ENCODE measurements at places on chromosomes 16 and 17.
A peak's percentile ranks its signal among the peaks of the same experiment; 100 is the strongest.

DNA sequence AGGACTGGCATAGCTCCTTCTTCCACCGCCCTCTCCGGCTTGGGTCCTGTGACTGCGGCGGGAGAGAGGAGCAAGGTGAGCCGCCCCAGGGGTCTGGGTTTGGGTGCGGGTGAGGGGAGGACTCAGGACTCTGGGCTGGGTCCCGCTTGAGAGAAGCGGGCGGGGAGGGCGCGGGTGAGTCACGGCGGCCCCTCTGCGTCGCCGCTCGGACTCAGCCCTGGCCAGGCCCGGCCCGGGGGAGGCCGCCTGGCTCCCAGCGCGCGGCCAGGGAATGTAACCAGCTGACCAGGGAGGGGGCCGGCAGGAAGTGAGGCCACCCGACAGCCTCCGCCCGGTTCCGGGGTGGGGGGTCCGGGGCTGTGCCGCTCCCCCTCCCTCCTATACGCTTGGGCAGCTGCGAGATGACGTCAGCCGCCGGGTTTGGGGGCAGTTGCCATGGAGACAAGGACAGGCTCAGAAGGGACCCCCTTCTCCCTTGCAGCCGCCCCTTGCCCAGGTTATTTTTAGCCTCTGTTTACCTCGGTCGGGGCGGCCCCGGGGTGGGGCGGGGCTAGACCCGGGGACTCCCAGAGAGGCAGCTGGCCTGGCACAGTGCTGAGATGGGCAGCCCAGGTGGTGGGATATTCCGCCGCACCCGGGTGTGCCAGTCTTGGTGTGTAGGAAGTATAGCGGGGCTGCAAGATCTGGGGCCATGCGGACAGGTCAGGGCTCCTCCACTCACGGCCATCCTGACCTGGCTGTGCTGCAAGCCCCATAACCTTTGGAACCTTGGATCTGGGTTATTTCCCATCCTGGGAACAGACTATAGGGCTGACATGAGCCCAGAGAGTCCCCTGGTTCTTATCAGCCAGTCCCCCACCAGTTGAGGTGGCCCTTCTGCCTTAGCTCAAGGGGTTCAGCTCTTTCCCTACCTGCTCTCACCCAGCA lies 1.6 kb downstream of the RIPOR1 start:
- peak; percentile 73 for DNase-seq

DNA sequence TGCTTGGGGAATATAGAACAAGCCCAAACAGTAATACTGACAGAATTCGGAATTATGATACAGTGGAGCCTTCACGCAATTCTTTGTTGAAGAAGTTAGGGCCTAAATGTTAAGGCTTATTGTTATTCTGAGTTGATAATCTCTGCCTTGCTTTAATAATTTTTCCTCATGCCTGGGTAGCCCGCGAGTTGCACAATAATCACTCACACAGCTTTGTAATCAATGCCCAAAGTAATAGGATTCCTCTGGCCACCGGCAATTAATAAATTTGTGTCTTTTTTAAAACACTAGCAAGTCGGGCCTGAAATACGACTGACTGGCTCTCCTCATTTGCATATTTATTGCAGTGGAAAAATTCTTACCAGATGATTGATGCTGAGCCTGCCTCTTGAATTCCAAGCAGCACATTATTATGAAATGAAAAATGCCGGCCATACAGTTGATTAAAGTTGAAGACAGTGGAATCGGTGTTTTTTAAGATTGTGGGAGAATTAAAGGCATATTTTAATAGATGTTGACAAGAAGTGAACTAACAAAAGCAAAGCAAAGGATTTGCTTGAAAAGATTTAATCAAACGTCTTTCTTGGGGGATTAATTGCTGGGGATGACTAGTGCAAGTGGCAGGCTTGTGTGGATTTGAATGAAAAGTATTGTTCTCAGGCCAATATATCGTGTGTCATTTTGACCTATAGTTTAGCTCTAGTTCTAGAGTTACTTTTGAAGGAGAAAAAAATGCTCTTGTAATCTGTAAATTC lies 30.2 kb downstream of the AATF start:
- peak; percentile 50 for DNase-seq

DNA sequence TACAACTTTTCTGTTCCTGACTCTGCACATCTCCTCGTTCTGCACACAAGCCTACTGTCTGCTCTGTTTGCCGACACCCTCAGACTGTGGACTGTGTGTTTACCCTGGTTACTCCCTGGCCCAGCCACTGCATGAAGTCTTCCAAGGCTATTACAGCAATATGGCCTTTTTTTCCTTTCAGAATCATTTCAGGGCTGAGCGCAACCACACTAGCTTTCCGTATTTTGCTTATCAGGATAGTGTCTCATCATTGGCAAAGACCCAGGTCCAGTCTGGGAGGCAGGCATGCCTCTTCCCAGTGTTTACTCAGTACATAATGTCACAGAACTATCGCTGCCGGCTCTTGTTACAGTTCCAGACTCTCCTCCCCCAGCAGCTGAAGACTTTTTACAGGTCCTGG lies 10.1 kb downstream of the DNAH9 start:
- DNase-seq: no peak

GRCh38 chr17:80931421-80932265 lies 60.0 kb upstream of the CHMP6 start:
- peak; percentile 68 for DNase-seq

DNA sequence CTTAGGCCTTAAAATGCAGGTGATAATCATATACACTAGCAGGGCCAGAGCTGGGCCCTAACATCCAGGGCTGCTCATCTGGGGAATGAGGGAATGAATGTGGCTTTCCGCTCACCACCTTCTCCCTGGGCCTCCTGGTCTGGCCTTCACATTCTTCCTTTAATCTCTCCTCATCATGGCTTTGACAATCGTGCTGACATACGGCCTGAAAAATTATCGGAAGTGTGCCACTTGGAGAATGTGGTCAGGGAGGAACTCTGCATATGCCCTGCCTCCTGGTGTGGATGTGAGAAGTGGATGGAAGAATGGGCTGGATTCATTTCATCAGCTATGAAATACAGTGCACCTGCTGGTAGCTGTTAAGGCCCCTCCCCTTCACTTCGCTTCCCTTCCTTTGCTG lies 2.4 kb downstream of the WSCD1 start:
- DNase-seq: no peak

- no peak for DNase-seq
Observed at GRCh38 chr16:5490499-5490898, 392.9 kb upstream of the EEF2KMT start.

DNA sequence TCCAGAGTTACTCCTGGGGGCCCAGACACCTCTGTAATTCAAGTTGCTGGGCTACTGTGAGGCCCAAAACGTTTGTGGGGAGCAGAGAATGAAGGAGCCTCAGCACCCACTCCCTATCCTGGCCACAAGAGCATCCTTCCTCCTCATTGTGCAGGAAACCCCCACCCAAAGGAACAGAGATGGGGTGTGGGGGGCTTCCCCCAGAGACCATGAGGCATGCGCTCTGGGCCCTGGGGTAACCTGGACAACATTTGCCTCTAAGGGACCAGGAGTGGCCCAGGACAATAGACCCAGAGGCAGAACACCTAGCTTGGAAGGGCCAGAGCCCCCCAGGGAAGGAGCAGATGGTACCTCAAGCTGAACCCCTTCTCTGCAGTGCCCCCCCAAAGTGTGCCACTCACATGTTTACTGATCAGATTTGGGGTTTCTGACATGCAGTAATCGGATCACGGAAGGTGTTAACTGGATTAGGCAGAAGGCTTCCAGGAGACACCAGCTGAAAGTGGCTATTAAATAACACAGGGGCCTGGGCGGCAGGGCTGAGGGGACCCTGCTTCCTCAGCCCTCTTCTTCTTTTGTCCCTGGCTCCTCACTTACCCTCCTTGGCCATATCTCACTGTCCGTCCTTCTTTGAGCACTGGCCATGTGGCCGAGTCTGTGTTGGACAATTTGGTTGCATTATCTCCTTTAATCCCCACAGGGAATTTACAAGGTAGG lies 50.8 kb downstream of the SDK2 start:
- DNase-seq: no peak

GRCh38 chr17:11239379-11239970 lies 1.5 kb upstream of the SHISA6 start:
- no peak for DNase-seq

DNA sequence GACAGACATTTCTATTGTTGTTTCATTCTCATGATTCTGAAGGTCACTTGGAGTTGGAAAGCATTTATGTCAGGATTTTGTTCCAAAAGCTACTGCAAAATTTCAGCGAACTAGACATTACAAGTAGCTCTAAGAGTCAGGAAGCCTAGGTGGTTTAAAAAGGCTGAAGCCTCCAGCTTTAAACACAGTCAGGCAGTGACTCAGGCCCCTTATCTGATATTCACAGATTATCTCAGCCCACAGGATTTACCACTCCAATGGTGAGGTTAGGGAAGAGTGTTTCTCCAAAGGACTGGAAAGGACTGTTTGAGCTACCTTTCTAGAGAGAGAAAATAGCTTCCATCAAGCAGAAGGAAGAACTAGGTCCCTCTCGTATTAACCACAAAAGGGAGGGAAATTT lies 624.4 kb upstream of the C16orf82 start:
- no peak for DNase-seq

DNA sequence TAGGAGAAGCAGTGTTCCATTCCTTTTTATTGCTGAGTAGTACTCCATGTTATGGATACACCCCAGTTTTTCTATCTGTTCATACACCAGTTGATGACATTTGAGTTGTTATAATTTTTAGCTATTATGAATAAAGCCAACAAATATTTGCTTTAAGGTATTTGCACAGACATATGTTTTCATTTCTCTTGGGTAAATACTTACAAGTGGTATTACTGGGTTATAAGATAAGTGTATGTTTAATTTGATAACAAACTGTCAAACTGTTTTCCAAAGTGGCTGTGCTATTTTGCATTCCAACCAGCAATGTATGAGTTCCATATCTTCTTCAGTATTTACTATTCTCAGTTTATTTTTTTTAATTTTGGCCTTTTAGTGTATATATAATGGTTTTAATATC lies 27.7 kb upstream of the GFOD2 start:
- no peak for DNase-seq

- DNase-seq: no peak
Observed at GRCh38 chr17:50532452-50533024, at the start of gene EPN3. Gene EPN3 (plus strand): TSS chr17:50532735. CDS start chr17:50536557, 3,822 bp downstream.

DNA sequence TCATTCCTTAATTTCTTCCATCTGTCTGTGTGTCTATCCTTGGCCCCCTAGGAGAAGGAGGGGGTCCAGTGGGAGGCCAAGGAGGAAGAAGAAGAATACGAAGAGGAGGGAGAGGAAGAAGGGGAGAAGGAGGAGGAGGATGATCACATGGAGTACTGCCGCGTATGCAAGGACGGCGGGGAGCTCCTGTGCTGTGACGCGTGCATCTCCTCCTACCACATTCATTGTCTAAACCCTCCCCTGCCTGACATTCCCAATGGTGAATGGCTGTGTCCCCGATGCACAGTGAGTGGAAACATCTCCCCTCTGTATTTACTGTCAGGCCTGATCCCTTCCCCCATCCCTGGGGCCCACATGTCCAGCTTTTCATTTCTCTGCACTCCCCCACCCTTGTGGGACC lies 6.3 kb downstream of the CHD3 start:
- no peak for DNase-seq

DNA sequence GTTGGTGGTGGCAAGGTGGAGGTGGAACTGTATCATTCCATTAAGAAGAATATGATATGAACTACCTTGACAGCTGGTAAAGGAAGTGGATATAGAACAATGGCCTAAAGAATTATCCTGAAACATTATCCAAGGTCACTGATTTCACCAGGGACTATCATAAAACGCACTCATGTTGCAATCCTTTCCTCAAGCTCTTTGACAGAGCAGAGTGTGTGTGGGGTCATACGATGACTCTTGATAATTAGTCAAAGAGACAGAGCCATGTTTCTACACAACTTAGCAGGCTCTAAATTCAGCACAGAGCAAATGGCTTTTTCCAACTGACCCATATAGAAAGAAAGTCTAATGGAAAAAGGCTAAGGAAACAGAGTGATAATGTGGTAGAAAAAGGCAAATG lies 126.4 kb upstream of the ANKFN1 start:
- no peak for DNase-seq

DNA sequence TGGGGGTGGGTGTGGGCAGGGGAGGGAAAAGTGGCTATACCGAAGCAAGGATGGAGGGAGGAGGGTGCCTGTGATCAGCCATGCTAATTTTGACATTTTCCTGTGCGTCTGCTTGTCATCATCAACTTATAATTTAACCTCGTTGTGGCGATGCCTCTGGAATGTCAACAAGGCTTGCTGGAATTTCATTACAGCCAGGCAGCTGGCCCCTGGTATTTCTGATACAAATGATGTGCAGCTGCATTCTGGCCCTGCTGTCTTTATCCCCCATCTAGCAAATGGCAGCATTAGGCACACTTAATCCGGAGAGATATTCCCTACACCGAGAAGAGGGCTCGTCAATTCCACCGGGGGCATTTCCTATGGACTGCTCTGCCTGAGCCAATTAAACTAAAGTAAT lies 278.3 kb upstream of the CCL2 start:
- no peak for DNase-seq

GRCh38 chr17:46916211-46916610 lies 6.7 kb upstream of the GOSR2 start:
- peak; percentile 32 for DNase-seq

GRCh38 chr16:89476379-89476778 lies 14.0 kb downstream of the ANKRD11 start:
- no peak for DNase-seq

DNA sequence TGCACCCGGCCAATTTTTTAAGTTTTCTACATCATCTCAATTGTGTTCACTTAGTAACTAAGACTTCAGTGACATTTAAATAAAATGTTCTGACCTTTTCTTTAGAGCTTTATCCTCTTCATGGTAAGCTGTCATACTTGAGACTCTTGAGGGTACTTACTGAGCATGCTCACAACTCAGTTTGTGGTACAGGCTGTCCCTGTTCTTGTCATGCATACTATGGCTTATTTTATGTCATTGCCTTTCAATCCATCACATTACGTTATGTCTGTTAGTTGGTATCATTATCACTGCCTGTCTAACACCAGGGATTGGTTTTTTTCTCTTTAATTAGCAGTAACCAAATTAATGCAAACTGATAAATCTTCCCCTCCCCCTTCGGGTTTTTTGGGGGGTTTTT lies 41.9 kb upstream of the RHBDL3 start:
- DNase-seq: no peak

GRCh38 chr16:57788252-57788841 lies 13.9 kb downstream of the KIFC3 start:
- DNase-seq: no peak

- DNase-seq: peak; percentile 73
Observed at GRCh38 chr16:82629441-82630027, 2.8 kb downstream of the CDH13 start.

- no peak for DNase-seq
Observed at GRCh38 chr17:69090365-69090764, 29.6 kb upstream of the ABCA9 start.

DNA sequence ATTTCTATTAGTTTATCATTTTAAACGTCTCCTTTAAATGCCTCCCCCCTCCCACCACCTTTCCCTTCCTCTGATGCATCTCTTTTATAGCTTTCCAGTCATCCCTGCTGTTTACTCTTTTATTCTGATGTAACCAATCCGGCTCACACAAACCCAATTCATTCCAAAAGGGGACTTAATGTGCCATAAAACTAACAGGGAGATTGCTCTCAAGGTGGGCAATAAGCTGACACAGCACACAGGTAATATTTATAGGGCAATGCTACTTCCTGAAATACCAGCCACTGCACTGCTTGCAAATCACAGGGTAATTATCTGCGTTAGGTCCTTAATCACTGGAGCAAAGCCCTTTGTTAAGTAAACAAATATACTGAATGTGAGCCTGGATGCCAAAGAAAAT lies 23.3 kb upstream of the CA10 start:
- DNase-seq: no peak

- no peak for DNase-seq
Observed at GRCh38 chr17:74871356-74872076, 1.3 kb downstream of the FDXR start.

Measured in amniotic epithelial cell (primary cell).